ENCODE measurements at places on chromosomes 3 and 15.

DNA sequence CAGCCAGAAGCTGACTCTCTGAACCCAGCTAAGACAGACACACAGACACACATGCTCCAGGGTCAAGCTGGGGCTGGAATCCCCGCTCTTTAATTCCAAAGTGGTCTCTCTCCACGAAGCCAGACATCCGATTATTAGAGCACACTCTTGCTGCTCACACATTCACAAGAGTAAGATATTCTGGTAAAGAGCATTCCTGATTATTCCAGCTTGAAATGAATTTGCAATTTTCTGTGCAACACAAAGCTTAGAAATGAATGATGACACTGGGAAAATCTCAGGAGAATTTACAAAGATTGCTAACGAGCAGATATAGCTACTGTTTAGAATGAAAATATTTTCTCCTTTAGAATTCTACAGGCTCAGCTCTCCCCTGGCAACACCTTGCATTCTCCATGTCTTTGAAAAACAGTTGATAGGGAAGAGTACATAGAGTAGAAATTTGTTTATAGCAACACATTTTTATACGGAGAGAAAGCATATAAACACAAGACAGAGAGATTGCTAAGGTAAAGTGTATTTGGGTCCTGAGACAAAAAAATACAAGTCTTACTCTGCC lies 80.6 kb upstream of the EIF1B start:
- DNase-seq: no peak

DNA sequence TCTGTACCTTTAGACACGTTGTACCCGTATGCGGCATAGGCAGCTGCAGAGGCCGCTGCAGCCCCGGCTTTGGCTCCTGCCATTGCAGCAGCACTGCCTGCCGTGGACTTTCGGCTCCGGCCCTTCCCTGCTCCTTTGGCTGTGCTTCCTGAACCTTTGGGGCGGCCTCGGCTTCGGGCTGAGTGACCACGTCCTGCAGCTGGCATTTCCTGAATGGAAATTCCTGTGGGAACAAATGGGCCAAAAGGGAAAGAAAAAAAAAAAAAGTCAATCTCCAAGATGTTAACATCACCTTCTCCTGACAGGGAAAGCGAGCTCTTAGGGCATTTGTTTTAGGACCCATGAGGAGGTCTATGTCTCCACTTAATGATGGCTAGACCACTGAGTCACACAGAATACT lies 29.6 kb downstream of the CHAC1 start:
- DNase-seq: no peak

DNA sequence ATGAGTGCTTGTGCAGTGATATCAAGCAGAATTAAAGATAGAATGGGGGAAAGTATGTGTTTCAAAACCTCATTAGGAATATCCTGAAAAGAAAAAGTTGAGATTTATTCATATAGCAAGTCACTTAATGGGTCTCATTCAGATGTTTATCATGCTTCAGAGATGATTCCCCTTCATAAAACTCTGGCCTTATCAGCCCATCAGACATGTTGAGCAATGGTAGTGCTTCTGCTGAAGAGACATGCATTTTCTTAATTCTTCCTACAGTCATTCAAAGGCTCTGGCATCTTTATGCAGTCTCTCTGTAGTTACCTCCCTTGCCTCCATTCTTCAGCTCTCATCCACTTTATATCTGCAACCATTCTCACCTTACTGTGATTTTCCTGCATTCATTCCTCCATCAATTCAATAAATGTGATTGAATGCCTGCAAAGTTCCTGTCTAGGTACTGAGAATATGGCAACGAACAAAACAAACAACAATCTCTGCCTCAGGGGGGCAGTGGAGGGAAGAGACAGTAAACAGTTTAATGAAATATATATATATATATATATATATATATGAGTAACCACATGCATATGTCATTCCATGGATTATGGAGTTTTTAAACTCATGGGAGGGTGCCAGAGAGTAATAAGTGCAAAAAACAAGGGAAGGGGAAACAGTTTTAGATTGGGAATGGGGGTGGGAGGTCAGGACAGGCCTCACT lies 138.5 kb downstream of the NECTIN3 start:
- no peak for DNase-seq

GRCh38 chr15:73564255-73564654 lies 68.9 kb downstream of the NPTN start:
- no peak for DNase-seq

- DNase-seq: no peak
These were observed 2.3 kb downstream of the DUT start for GRCh38 chr15:48333540-48333939.

DNA sequence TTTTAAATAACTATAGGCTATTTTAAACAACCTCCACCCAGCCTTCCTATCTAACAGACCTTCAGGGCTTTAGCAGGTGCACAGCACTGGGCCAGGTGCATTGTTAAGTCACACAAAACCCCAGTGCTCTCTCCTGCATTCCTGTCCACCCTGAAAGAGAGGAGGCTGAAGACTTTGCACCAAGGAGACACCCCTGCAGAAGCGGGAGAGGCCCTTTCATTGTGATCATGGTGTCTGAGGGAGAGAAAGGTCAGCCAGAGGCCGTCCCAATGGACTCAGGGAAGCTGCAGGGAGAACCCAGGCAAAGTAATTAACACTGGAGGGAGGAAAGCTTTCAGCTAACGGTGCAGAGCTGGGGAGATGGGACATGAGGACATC lies 5.2 kb downstream of the LRIG1 start:
- DNase-seq: no peak

DNA sequence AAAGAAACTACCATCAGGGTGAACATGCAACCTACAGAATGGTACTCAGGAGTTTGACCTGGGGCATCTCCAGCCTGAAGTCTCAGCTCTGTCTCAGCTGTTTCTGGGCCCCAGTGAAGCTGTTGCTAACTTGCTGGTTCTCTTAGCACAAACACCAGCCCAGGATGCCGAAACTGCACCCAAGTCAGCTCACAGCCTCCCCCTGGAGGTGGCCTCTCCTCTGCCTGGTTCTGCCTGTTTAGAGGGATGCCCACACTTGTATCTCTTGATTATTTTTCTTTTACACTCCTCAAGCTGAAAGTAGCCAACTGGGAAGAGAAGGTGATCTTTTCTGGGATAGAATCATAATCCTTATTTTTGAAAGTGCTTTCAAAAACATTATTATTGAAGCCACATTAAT lies 289.0 kb upstream of the RASGRP1 start:
- DNase-seq: no peak

- DNase-seq: no peak
These were observed 351.8 kb upstream of the TPRG1 start for GRCh38 chr3:188819939-188820338.

DNA sequence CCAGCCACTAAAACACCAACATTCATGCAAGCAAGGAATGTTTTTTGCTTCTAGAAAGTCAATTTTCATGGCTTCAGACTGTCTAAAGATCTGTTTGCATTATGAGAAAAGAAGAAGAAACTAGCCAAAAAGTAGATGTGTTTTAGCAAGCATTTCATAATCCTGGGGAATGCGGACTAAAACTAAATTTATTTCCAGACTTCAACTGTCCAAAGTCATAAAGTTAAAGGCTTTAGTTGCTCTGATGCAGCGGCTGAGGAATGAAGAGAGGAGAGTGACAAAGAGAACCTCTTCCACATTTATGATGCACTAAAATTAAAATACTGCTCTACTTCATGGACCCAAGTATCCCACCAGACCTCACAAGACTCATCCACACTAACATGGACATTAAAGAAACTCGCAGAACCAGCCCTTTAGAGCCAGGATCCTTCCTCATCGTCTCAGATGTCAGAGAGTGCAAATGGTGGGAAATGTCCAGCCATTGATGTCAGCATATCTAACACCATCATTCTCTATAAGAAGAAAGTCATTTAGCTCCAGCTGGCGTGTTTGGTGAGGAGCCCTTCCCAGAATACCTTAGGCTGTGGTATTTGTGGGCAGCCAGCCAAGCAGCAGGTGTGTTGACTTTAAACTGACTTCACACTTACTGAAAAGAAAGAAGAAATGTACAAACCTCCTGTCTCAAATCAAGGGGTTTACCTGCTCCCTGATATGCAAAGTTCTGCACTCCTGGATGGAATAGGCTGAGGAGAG lies 17.4 kb downstream of the FYCO1 start:
- DNase-seq: no peak

- DNase-seq: no peak
These were observed 40.8 kb upstream of the ATP2B2 start for GRCh38 chr3:10546181-10546624.

- no peak for DNase-seq
These were observed 129.5 kb upstream of the UMPS start for GRCh38 chr3:124600765-124601164.

DNA sequence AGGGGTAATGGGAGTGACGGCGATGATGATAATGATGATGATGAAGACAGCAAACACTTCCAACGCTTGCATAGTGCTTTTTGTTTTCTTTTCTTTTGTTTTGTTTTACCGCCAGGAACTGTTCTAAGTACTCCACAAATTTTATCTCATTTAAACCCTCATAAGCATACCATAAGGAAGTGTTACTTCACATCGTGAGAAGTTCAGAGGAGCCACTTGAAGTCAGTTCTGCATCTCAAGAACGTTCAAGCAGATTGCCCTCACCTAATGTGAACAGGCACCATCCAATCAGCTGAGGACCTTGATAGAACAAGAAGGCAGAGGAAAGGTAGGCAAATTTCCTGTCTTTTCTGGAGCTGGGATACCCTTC lies 104.1 kb downstream of the LSM3 start:
- DNase-seq: no peak

GRCh38 chr15:36484038-36484778 lies 95.2 kb upstream of the CDIN1 start:
- no peak for DNase-seq

All from NCI-H345 (cell line).